ENCODE measurements at places on chromosomes 13 and 19. TPM values are rescaled to one million over a fixed set of nuclear protein-coding genes. Genes with fewer than 3 reads are reported as not detected.

DNA sequence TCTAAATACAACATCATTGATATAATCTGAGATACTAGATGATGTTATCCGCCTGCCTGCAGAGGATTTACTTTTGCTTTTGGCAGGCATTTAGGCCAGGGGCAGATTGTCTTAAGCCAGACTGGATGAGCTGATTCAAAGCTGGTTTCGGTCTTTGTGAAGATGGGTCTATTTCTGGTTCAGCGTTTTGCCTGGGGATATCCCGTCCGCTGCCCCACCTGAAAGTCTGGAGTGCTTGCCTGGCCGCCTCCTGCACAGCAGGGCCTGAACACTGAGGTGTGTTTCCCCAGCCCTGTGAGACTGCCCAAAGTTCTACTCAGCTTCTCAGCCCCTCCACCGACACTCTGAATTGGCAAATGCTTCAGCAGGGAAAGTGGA is 149.7 kb downstream of the KATNAL1 start:
- no peak for DNase-seq

- no peak for DNase-seq
Observed at GRCh38 chr13:25204863-25205262, 32.8 kb upstream of the AMER2 start.

DNA sequence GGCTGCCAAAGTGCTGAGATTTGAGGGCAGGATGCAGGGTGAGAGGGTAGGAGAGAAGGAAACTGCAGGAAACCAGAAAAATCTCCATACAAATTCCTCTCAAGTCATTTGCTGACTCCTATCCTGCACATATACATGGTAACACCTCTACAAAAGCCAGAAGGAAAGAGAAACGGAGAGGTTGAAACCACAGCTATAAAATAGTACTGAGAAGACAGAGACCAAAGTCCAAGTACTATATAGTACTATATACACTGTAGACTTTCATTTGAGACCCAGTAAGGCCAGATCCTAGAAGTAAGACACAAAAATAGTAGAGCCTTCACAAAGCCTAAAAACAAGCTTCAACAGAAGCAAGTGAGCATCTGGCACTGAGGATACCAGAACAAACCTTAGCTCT is 103.1 kb downstream of the UGGT2 start:
- no peak for DNase-seq

GRCh38 chr19:28744943-28745342 is 468.0 kb downstream of the UQCRFS1 start:
- DNase-seq, result no peak

- DNase-seq, result no peak
Observed at GRCh38 chr13:103161476-103161875, 95.3 kb upstream of the SLC10A2 start.

DNA sequence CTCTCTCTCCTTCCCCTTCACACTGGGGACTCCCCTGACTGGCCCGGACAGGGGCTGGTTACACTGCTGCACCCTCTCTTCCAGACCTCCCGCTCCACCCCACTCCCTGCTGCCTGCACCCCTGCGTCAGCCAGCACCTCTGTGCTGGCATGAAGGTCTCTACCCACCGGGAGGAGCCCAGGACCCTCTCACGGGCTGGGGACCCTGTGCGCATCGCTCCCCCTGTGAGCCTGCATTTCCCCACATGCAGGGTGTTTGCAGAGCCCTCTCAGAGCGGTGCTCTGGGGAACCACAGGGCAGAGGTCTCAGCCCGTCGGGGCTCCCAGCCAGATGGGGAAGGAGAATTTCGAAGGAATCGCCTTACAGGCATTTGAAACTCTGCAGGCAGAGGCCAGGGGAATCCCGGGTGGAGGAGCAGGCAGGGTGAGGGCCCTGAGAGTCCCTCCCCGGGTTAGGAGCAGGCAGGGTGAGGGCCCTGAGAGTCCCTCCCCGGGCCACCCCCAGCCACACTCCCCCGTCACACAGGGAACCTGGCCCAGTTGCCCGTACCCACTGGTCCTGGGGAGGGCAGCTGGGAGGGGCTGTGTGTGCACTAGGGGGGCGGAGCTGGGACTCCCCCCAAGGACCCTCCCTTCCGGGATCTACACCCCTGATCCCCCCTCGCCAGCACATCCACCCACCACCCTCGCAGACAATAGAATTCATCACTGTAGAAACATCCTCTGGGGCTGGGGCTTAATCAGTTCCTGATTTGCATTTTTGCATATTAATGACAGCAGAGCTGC is 16.3 kb upstream of the TCF3 start:
- no peak for DNase-seq

- no peak for DNase-seq
Observed at GRCh38 chr13:43196750-43197370, 173.5 kb downstream of the DNAJC15 start.

GRCh38 chr19:4984438-4984990 is 15.6 kb downstream of the KDM4B start:
- no peak for DNase-seq

- DNase-seq, result no peak
Observed at GRCh38 chr13:79904581-79904980, 423.6 kb downstream of the NDFIP2 start.

DNA sequence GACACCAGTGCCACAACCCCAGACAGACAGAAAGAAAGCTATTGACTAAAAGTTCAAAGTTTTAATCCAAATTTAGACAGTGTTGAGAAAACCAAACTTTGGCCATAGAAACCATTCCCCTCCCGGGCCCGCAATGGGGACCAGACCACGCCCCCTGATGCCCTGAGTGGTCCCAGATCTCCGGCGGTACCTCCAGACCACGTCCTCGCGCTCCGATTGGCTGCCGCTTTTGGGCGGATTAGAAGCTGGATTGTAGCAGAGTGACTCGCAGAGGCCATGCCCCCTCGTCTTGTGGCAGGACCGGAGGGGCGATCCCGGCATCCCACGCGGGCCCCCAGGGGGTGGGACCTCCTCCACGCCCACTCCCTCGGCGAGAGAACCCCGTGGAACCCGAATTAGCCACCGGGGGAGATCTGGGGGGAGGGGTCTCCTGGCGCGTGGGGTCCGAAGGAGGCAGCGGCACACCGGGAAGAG is 797 bp upstream of the HSD17B14 start:
- peak; percentile 85 for DNase-seq

GRCh38 chr13:37141011-37141410 is 35.5 kb upstream of the CSNK1A1L start:
- DNase-seq, result no peak

GRCh38 chr13:40109351-40109844 is 453.9 kb downstream of the COG6 start:
- DNase-seq, result peak; percentile 72

DNA sequence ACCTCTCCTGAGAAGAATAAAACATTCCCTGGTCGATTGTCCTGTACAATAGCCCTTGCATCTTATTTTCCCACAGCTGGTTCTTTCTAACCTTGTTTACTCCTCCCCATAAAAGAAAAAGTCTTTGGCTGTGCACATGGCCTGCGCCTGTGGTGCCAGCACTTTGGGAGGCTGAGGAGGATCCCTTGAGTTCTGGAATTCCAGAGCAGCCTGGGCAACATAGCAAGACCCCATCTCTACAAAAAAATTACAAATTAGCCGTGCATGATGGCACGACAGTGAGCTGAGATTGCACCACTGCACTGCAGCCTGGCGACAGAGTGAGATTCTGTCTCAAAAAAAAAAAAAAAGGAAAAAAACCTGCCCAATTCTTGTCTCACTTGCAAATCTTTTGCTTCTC is 7.2 kb upstream of the NUP62 start:
- DNase-seq, result no peak

DNA sequence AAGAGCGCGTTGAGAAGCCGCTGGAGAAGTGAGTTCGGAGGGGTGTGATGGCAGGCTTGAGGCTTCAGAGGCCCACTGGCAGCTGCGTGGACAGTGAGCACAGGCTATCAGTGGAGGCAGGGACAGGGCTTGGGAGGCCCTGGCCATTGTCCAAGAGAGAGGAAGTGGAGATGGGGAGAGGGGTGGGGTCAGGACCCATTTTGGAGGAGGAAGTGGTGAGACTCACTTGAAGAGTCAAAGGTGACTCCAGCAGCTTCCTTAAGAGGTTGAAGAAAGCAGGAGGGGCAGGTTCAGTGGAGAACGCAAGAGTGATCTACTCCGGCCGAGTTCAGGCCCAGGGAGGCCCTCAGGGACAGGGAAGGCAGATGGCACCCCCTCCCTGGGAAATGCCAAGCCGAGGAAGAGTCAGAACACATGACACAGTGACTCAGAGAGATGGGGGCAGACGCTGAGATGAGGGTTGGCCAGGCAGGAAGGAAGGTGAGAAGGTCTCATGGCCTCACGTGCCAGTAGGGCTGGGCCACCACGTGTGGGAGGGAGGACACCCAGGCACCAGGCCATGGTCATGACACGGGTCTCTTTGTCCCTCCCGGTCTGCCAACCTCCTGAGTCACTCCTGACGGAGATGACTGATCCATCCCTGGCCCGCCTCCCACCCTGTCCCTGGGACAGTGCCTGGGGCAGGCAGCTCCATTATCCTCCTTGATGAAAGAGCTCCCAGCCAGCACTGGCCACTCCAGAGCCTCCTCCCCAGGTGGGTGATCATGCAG is 10.1 kb upstream of the CD22 start:
- peak; percentile 94 for DNase-seq

- DNase-seq, result no peak
Observed at GRCh38 chr13:90402613-90403012, 944.9 kb upstream of the MIR17HG start.

DNA sequence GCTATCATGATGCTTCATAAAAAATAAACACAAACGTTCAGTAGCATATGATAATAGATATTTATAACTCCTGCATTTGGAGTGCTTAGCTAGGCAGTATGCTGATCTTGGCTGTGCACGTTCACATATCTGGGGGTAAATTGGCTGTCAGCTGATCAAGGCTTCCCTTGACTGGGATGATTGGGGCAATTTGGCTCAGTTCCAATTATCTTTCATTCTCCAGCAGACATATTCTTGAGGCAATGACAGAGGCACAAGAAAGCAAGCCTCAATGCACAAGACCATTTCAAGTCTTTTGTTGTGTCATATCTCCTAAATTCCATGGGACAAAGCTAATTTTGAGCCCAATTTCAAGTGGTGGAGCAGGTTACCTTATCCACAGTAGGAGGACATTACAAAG is 142.0 kb downstream of the DLEU7 start:
- DNase-seq, result no peak

DNA sequence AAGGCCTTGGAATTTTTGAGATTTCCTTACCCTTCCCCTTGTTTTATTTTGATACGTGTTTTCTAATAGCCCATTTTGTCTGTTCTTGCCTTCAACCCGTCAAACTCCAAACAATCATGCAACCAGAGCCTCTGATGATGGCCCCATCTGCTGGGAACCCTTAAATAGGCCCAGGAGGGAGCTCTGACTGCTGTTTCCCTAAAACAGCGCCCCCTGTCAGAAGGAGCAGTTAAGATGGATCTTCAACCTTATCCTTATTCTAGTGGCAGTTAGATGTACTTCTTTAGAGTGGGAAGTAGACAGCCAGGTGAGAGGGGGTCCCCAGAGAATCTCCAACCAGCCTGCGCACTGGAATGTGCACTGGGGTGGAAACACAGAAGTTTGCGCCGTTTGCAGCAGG is 1031.0 kb upstream of the PCDH9 start:
- no peak for DNase-seq

DNA sequence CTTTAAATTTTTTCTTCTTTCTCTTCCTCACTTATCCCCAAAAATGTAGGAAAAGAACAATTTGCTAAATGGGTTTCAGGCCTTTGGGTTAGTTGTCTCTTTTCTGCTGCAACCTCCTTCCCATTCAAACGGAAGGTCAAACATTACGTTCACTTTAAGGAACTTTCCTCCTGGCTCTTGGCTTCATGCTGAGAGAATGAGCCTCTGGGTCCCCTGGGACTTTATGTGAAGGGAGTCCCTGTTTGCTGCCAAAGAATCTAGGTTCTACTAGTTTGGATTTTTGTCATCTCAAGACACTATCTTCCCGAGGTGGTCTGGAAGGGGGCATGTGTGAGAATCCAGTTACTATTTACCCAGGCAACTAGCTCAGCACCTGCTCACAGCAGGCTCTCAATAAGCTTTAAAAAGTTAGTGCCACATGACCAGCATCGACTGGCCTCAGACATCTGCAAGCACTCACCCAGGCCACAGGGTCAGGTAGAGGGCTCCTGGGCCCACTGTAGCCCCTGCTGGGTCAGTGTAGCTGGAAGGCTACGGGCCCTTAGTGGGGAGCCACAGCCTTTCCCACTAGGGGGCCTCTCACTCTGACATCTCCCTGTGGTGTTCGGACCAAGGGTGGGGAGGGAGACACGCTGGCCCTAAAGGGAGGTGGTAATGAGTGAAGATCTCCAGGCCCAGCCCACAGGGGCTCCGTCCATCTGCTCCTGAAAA is 40.5 kb downstream of the FAM124A start:
- no peak for DNase-seq

DNA sequence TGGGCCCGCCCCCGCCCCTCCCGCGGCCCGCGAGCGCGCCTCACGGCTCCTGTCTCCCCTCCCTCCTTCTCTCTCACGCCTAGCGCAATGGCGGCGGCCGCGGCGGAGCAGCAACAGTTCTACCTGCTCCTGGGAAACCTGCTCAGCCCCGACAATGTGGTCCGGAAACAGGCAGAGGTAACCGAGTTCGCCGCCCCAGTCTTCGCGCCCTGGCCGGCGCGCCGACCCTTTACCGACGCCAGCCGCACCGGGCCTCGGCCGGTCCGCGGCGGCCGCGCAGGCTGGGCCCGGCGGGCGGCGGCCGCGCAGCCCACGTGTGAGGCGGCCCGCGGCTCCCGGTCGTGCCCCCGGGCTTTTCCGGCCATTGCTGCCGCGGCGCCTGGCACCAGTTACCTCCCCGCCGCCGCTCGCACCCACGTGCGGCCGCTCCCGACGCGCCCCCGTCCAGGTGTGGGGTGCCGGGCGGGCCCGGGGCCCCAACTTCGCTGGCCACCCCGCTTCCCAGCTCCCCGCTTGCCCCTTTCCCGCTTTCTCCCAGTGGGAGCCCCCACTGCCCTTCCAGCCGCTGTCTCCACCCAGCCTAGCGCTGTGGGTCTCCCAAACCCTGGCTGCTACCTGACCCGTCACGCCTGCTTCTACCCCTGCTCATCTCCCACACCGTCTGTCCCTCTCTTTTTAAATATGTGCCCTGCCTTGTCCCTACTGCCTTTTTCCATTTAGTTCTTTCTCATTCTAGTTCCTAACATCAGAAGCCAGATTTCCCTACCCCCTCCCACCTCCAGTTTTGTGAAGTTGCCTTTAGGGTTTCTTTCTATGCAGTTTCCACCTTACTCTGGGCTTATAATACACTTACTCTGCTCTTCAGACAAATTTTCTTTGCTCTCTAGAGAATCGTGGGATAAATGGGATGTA is 23.4 kb downstream of the IPO5 start:
- DNase-seq, result no peak

GRCh38 chr19:45729800-45730290 is 851 bp downstream of the FBXO46 start:
- DNase-seq, result no peak

- no peak for DNase-seq
Observed at GRCh38 chr13:92158346-92158745, 759.9 kb downstream of the GPC5 start.

KIR3DL1 gene
- not detected for total RNA-seq

BRME1 gene
- total RNA-seq, result 0.46 TPM

PRODH2 gene
- not detected for total RNA-seq

INAFM1 gene
- 14.6 TPM for total RNA-seq

CADM4 gene
- 1.1 TPM for total RNA-seq

SWSAP1 gene
- 1.6 TPM for total RNA-seq

ZNF497 gene
- total RNA-seq, result 0.22 TPM

ZNF700 gene
- 4.7 TPM for total RNA-seq

Data from HFFc6 (cell line).